ENCODE measurements at places on chromosomes 6 and 20.

DNA sequence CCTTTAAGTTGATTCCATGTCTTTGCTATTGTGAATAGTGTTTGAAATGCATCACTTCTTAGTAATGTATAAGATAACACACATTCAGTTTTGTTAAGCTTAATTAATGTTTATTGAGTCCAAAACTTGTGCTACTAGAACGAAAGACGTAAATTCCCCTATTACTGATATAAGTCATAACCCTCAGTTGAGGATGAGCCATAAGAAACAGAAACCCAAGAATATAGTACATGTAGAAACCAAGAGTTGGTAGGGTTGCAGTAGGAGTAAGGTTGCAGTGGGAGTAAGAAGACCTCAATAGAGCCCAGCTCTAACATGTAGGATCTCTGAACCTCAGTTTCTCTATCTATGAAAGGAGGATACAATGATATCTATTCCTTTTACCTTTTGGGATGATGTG, 19.3 kb downstream of the CITED2 start:
- DNase-seq = no peak

DNA sequence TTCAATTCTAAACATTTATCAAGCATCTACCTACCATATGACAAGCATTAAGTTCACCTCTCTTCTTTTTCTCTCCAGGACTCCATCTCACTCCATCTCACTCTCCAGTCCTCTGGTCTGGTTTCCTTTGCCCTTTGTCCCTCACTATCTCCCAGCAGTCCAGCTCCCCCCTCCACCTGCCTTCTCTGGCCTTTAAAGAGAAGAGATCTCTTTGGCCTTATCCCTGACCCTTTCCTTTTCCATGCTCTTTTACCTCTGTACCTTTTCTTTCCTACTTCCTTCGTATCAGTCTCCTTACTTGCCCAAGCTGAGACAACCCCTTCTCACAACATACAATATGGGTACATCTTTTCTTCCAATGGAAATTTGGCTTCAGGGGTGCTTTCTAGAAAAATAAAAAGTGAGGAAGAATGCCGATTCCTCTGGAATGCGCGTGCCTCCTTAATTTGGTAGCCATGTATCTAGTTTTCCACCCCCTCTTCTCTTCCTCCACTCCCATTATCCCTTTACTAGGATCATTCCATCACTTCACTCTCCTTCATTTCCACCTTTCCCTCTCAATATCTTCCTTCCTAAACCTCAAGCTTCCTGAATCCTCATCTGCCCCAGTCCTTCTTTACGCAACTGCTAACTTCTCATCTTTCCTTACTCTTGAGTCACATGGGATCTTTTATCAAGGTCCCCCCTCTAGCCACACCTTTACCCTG, 745 bp upstream of the AGPAT1 start:
- no peak for DNase-seq

DNA sequence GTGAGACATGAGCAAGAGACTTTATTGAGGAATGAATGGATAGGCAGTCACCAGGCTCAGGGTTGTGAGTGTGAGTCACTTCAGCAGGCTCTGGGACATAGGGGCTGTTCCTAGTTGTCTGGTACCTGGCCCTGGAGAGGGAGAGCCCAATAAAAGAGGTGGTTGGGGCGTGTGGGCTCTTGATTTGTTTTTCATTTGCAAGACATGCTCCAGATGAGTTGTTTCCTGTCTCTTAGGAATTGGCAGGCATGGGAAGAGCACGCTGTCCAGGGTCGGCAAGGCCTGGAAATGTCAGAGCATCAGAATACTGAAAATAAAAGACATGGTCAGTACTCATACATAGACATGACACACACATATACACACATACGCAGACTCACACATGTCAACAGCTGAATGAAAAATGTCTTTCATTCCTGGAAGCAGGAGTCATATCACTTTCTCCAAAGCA, 166.3 kb upstream of the SULF2 start:
- no peak for DNase-seq

DNA sequence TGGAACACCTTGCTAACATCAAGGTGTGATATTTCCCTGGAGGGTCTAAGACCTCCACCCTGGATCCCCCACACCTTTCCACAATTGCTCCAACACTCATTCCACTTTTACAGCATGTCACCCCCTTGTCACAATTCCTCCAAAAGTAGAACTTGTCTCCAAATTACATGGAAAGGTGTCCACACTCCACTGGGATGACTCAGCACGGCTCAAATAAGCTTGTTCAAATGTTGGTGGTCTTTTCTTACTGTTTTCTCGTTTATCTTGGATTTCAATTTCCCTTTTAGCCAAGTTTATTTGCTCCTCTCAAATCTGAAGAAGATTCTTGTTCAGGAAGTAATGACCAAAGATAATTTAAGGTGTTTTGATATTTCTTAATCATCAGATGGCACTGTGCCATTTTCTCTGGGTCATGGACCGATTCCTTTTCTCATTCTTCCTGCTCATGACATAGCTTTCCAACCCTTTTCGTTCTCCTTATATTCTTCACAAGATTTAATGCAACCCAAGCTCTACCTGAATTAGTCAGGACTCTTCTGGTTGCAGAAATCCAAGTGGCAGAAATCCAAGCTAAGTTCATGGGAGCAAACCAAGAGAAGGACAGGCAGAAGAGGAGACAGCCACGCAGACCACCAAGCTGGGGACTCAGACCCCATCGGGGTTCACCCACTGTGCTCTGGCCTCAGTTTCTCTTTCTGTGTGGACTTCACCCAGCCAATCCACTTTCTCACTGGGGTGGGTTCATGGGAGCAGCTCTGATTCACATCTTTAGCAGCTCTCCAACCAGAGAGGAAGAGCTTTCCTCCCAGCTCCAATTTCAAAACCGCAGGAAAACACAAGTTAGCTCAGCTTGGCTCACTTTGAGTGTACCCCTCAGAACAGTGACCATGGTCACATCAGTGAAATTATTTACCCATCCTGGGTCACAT, 110.5 kb upstream of the CDYL start:
- DNase-seq = no peak

- no peak for DNase-seq
Observed at GRCh38 chr6:39254999-39255535, 25.8 kb upstream of the KCNK5 start.

- DNase-seq = no peak
Observed at GRCh38 chr20:58011106-58011946, 217.1 kb downstream of the ANKRD60 start.

GRCh38 chr6:26126394-26127235, 39.4 kb downstream of the HFE start:
- no peak for DNase-seq

GRCh38 chr6:41966214-41966920, 24.8 kb upstream of the CCND3 start:
- DNase-seq = no peak

- peak; percentile 65 for DNase-seq
Observed at GRCh38 chr6:103122766-103123601, 1729.5 kb downstream of the GRIK2 start.

- no peak for DNase-seq
Observed at GRCh38 chr20:45904583-45905504, 7.1 kb downstream of the PLTP start.

DNA sequence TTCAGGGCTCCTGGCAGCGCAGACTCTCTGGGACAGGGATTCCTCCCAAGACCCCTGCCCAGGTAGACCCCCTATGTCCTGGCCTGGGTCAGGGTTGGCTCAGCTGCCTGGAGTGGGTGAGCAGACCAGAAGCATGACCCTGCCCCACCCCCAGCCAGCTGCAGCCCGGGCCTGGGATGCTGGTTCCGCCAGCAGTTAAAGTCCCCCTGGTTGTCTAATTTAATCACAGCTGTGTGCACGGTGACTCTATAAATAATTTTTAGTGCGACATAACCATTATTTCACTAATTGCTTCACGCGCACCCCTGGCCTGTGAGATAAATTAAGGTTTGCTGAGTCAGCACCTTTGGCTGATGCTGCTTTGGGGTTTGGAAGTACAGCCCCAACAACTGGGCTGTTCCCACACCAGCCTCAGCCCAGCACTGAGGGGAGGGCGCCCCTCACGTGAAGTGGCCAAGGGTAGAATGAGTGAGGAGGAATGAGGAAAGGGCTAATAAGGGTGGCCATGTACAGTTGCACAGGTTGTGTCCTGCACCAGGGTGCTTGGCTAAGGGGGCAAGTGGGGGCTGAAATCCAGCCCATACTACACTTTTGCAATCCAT, 26.1 kb upstream of the CDH22 start:
- no peak for DNase-seq

- DNase-seq = no peak
Observed at GRCh38 chr6:124661097-124661661, 301.1 kb upstream of the RNF217 start.

GRCh38 chr6:106163446-106163965, 77.4 kb downstream of the PRDM1 start:
- DNase-seq = no peak

- DNase-seq = no peak
Observed at GRCh38 chr6:85252552-85252951, 197.3 kb upstream of the NT5E start.

GRCh38 chr6:10687582-10687981, 6.8 kb downstream of the C6orf52 start:
- DNase-seq = no peak

- no peak for DNase-seq
Observed at GRCh38 chr6:128538763-128539162, 18.4 kb upstream of the PTPRK start.

- DNase-seq = no peak
Observed at GRCh38 chr6:67883500-67884366, 751.3 kb upstream of the ADGRB3 start.

GRCh38 chr6:170058878-170059485, 231.9 kb downstream of the DLL1 start:
- no peak for DNase-seq

DNA sequence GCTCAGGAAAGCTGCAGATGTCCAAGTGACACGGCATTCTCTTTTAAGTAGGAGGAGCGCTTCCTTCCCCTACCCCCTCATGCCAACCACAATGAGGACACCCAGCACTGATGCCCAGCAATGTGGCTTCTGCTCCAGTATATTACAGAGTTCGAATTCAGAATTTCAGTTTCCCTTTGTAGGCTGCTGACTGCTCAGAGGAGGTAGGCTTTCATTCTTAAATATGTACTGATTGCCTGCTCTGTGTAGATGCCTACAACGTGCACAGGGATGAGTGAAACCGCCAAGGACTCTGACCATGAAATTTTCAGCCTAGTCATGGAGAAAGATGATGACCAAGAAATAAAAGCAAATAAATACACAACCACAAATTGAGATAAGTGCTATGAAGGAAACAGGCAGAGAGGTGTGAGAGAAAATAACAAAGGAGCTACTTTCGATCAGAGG, 50.9 kb upstream of the TNFAIP3 start:
- no peak for DNase-seq

DNA sequence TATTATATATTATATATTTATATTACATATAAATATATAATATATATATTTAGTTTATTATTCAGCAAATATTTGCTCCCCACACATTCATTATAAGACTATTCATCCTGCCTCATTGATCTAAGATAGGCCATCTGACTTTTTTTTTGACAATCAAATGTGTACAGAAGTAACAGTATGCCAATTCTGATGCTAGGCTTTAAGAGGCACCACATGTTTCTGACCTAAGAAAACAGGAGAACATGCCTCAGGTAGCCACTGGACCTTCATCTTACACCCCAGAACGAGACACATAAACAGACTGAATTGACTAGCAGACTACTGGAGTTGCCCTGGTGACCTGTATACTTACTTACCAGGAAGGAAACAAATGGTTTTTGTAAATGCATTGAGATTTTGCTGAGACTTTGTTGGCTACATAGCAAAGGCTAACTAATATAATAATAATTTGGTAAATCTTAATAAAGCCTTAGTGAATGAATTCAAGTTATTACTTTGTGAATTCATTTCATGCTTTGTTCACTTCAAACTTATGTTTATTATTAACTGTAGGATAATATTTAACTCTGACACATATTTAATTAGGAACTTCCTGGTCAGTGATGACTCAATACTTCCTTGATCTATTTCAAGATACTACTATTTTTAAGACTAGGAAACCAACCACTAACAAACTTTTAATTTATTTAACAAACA, 13.4 kb upstream of the MYO6 start:
- no peak for DNase-seq

GRCh38 chr6:14951704-14952103, 294.2 kb upstream of the JARID2 start:
- DNase-seq = no peak

GRCh38 chr6:137680705-137681346, 186.2 kb upstream of the TNFAIP3 start:
- DNase-seq = no peak

DNA sequence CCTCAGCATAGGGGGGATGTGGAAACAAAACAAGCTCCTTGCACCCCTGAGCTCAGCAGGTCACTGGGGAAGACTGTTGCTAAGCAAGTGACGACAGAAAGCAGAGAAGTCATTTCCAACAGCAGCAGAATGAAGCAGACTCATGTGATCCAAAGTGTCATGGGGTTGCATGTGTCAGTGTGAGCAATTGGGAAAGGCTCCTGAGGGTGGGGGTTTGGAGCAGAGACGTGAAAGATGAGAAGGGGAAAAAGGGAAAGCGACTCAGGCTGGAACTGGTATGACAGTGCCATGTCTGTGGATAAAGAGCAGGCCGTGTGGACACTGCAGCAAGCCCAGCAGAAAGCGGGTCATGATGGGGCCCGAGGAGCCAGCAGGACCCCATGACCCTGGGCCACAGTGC, 363.9 kb downstream of the PREX1 start:
- DNase-seq = no peak

GRCh38 chr6:38024908-38025307, 205.4 kb downstream of the ZFAND3 start:
- no peak for DNase-seq

- DNase-seq = peak; percentile 95
Observed at GRCh38 chr20:62685781-62686555, 22.7 kb upstream of the NTSR1 start.

DNA sequence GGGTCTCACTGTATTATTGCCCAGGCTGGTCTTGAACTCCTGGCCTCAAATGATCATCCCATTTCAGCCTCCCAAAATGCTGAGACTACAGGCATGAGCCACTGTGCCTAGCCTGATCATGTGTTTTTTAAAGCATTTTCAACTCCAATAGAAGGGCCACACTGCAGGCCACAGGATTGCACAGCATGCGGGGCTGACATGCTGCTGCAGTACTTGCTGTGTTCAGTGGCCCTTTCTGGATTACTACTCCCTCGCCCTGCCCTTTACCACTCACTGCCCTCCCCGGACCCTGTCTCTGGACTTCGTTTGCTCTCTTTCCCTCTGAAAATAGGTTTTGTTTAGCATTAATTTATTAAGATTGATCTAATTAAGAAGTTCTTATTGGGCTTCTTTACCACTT, 37.3 kb downstream of the HECA start:
- DNase-seq = no peak
